Lung microvascular endothelial cell (primary cell): ENCODE measurements at places on chromosomes 7 and 10. TPM values are rescaled to one million over a fixed set of nuclear protein-coding genes. Genes with fewer than 3 reads are reported as not detected.

The IL6 gene
- 0.60 and 0.87 TPM in 2 replicates for total RNA-seq

The AKR1E2 gene
- total RNA-seq, result 5.4 and 23.0 TPM in 2 replicates

The CALHM2 gene
- total RNA-seq, result 9.1 and 12.2 TPM in 2 replicates

The SOSTDC1 gene
- not detected in 2 replicates for total RNA-seq

The IDI2 gene
- not detected in 2 replicates for total RNA-seq

The PDSS1 gene
- 2.6 and 4.6 TPM in 2 replicates for total RNA-seq

The DENND11 gene
- 59.1 and 69.2 TPM in 2 replicates for total RNA-seq

The AZGP1 gene
- total RNA-seq, result not detected in 2 replicates

The ATG9B gene
- under 0.01 TPM in 1 of 2 replicates, not detected in the other for total RNA-seq

The UNCX gene
- not detected in 2 replicates for total RNA-seq

The BICC1 gene
- under 0.01 and 0.20 TPM in 2 replicates for total RNA-seq

The CYP2C19 gene
- total RNA-seq, result not detected in 2 replicates
